ENCODE measurements at places on chromosomes 3 and 15.

DNA sequence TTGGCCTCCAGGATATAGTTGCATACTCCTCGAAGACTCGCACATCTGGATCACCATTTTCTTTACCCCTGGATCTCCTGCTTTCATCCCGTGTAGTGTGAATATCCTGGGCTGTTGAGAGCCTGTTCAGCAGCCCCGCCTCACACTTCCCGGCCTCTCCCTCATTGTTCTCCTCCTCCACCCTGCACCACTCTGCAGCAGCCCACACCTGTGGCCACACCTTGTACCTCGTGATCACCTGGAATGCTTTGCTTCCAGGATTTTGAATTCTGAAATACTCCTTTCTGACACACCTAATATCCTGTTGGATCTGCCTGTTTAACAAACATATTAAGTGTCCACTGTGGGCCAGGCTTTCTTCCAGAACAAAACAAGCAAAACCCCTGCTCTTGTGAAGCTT lies 14.4 kb downstream of the ABHD17C start:
- peak; percentile 85 for DNase-seq

GRCh38 chr3:69650066-69650419 lies 89.2 kb upstream of the MITF start:
- DNase-seq: no peak

GRCh38 chr3:46228260-46229242 lies 13.7 kb upstream of the CCR3 start:
- no peak for DNase-seq

GRCh38 chr3:4742359-4742758 lies 236.9 kb upstream of the BHLHE40 start:
- DNase-seq: no peak

GRCh38 chr3:12948891-12949711 lies 107.7 kb upstream of the RPL32 start:
- DNase-seq: no peak

DNA sequence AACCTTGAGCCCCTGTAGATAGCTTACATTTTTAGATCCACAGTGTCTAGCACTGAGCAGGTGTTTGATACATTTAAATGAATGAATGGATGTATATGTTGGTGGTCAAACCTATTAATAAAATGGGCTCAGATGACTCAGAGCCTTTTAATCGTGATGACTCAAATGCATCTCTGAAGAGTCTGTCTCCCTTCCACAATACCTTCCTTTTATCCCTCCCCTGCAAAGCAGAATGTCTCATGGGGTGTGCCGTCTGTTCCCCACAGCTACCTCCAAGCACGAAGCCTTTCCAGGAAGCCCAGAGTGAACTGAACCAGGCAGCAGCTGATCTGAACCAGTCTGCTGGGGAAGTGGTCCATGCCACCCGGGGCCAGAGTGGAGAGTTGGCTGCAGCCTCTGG lies 303.5 kb upstream of the TPM1 start:
- peak; percentile 76 for DNase-seq

- DNase-seq: no peak
These were observed 11.6 kb downstream of the THBS1 start for GRCh38 chr15:39592500-39592899.

DNA sequence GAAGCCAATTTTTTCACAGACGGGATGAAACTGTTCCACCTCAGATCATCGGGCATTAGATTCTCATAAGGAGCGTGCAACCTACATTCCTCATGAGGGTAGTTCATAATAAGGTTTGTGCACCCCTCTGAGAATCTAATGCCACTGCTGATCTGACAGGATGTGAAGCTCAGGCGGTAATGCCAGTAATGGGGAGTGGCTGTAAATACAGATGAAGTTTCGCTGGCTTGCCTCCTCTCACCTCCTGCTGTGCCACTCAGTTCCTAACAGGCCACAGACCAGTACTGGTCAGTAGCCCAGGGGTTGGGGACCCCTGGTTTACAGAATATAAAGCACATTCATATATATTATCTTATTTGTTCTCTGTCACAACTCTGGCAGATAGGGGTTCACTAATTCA lies 2.1 kb upstream of the LIMD1 start:
- DNase-seq: no peak

DNA sequence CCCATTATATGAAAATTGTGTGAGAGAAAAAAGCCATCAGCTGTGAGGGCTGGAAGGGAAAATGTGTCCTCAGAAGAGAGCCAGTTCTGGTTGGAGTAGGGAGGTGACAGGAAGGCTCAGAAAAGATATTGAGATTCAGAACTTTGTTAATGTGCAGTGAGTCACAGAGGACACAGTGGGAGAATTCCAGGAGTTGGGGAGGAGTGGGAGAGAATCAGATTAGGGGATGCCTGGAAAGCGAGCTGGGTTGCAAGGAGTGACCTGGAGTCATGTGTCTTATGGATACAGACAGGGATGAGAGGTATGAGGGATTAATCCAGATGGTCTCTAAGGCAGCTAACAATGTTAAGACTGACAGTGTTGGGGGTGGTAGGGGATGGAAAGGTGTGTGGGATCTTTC lies 67.5 kb downstream of the CHST2 start:
- DNase-seq: no peak

- DNase-seq: no peak
These were observed 3.2 kb upstream of the RPUSD3 start for GRCh38 chr3:9846931-9847488.

DNA sequence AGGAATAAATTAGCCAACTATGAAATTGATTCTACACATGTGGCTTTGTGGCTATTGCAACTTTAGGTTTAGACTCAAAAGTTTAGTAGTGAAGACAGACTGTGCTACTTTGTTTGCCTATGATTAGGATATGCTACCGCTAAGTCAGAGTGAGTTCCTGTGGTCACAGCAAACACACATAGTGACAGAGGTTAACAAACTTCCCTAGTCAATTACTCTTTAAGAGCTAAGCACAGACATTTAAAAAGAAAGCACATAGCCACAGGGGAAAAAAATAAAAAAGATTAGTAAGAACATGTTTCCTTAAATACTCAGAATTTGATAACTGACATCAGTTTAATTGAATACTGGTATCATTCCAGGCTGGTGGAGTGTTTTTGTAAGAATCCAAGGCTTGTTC lies 207.1 kb downstream of the GBE1 start:
- peak; percentile 6 for DNase-seq

- DNase-seq: no peak
These were observed 16.1 kb upstream of the BLM start for GRCh38 chr15:90701048-90701447.

- peak; percentile 56 for DNase-seq
These were observed 311.4 kb downstream of the TBC1D5 start for GRCh38 chr3:17431004-17431403.

DNA sequence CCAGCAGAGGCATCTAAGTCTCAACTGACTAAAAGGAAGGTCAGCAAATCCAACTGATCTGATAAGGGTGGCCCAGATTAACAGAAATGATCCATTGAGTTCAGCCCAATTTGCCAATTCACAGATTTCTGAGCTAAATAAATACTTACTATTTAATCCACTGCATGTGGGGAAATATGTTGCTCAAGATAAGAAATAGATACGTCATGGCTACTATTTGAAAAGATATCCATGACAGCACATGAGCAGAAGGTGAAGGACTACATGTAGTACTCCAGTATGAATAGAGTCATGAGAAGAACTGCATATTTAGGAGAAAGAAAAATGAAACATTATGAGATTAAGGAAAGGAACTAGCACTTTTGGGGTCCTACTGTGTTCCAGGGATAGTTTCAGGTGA lies 332.4 kb downstream of the ARPP21 start:
- DNase-seq: no peak

GRCh38 chr3:44289882-44290462 lies 48.3 kb downstream of the TOPAZ1 start:
- peak; percentile 54 for DNase-seq

DNA sequence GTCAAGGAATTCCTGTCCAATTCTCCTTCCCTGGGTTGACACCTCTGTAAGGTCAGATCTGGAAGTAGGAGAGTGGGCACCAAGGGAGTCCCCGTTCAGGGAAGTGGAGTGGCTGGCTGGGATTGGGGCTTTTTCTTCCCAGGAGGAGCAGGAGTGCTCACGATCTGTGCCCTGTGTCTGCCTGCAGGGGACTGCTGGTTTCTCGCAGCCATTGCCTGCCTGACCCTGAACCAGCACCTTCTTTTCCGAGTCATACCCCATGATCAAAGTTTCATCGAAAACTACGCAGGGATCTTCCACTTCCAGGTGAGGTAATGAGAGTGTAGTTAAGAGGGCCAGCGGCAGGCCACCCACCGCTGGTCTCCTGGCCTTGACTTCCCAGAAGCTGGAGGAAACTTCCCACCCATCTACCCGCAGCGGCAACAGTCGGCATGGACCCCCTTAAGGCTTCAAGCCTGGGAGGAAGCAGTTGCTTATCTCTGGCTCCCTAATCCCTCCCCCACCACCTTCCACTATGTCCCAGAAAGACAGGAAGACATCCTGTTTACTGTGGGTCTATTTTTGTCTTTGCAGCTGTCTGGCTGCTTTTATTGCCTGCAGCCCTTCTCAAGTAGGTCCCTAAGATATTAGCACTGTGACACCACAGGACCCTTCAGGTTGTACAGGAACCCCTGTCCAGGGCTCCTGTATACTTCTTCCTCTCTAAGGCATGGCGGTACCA lies 26.8 kb downstream of the CAPN3 start:
- DNase-seq: no peak

- DNase-seq: no peak
These were observed 5.9 kb upstream of the GP9 start for GRCh38 chr3:129054605-129055104.

- DNase-seq: peak; percentile 13
These were observed 162.6 kb downstream of the CCNL1 start for GRCh38 chr3:156997351-156997750.

GRCh38 chr3:74328435-74328834 lies 286.0 kb downstream of the CNTN3 start:
- DNase-seq: no peak

GRCh38 chr15:64938192-64938591 lies 26.5 kb downstream of the ANKDD1A start:
- peak; percentile 66 for DNase-seq

GRCh38 chr3:78791753-78792152 lies 976.0 kb downstream of the ROBO1 start:
- DNase-seq: no peak

GRCh38 chr15:62428851-62429598 lies 263.9 kb upstream of the C2CD4B start:
- DNase-seq: no peak

GRCh38 chr15:88399021-88399685 lies 68.0 kb downstream of the MRPL46 start:
- no peak for DNase-seq

DNA sequence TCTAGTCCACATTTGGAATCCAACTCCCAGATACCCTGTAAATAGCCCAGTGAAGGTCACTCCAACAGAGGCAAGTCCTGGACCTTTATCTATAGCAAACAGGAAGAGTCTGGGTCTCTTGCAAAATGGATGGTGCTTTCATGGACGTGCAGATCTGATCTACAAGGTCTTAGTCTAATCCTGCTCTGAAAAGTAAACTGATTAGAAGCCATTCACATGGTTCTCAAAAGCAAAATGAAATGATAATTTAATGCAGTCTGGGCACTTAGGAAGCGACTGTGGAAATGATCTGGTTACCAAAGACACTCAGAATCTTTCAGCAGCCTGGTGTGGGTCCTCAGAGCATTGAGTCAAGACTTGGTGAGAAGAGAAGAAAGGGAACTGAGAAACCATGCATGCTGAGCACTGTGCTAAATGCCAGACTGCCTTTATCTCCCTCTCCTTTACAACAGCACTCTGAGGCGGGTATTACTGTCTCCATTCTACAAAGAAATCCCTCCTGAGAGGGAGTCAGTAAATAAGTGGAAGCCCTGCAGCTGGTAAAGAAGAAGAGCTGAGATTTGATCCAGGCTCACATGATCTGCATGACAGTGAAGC lies 29.0 kb downstream of the AQP9 start:
- no peak for DNase-seq

DNA sequence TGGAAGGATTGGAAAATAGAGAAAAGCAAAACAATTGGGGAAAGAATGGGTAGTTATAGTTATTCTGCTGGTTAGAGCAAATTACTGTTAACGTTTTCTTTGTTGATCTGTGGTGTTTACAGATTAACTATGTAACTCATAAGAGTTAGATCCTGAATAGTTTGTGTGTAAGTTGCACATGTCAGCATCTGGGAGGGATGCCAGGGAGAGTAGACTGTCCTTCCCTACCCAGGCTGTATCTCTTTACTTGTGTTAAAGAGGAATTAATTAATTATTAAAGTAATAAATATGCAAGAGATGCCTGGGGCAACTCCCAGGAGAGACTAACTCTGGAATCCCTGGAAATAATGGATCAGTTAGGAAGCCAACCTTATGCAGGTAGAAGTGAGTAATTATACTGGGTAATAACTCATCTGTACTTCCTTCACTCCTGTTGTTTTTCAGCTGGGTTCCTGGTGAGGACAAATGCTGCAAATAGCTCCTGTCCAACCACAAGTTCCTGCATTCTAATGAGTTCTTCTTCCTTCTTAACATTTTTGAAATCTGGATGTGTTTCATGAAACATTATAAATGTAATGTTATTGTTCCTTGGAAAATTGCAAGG lies 18.9 kb downstream of the GHRL start:
- DNase-seq: no peak

GRCh38 chr3:53865732-53866499 lies 16.0 kb downstream of the ACTR8 start:
- DNase-seq: no peak

DNA sequence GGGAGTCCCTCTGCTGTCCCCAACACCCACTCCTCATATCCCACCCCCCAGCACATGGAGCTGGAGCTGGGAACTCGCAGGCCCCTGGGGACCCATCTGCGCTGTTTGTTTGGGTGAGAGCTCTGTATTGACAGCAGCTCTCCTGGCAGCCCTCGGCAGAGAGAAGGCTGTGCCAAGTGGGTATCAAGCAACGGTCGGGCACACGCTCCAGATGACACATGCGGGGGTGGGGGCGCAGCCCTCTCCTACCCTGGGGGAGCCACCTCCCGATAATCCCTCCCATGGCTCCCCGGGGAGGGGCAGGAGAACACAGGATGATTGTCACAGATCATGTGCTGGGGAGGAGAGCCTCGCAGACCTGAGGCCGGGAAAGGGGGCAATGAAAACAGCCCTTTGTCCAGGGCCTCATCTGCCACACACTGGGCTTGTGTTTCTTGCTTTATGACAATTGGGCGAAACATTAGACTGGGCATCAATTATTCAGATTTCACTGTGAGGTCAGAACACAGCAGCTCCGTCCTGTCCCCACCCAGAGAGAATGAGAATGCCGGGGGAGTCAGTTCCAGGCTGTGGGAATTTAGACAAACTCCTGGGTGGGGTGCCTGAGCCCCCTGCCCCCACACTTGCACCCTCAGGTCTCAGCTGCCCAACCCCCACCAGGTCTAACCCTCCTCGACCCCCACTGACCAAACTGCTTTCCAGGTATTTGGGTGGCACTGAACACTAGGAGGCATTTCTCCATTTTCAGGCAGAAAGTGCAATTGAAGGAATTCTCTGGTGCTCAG lies 46.4 kb upstream of the KLF13 start:
- peak; percentile 54 for DNase-seq
